Effector memory CD4-positive, alpha-beta T cell (primary cell): ENCODE measurements at places on chromosomes 13 and 19.
A peak's percentile ranks its signal among the peaks of the same experiment; 100 is the strongest.

GRCh38 chr19:49374665-49375434, 11.2 kb downstream of the DKKL1 start:
- no peak for DNase-seq

- no peak for DNase-seq
Observed at GRCh38 chr19:12482509-12482886, 2.1 kb downstream of the ZNF709 start.

DNA sequence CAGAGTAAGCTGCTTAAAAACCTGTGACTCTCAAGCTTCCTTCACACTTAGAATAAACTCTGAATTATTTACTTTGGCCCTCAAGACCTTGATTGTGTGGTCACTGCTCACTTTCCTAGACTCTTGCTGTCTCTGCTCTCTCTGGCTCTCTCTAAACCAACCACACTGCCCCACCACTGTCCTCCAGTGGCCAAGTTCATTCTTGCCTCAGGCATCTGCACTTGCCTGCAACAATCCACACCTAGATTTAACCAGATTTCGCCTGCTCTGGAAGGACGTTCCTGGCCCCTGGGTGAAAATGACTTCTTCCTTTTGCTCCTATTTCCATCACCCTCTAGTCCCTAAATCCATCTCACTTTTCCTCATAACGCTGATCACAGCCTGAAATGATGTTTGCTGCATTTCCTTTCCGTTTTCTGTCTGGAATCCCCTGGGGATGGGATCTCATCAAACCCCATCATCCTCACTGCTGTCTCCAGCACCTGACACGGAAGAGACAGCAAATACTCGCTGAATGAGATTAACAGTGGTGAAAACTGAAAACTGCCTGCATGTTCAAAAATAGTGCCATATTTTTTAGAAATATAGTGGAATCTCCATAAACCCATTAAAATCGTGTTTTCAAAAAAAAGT, 232.6 kb downstream of the UQCRFS1 start:
- no peak for DNase-seq

- no peak for DNase-seq
Observed at GRCh38 chr13:51539887-51540286, 44.4 kb upstream of the WDFY2 start.

DNA sequence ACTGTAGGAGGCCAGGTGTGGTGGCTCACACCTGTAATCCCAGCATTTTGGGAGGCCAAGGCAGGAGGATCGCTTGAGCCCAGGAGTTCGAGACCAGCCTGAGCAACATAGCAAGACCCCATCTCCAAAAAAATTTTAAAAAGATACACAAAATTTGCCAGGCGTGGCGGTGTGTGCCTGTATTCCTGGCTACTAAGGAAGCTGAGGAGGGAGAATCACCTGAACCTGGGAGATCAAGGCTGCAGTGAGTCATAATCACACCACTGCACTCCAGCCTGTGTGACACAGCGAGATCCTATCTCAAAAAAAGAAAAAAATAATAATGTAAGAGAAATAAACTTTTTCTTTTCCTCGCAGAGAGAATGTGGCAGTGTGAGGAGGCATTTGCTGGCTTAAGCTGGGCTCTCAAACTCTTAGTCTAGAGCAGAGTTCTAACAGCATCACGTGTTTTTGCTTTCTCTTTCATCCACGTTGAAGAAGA, 21.1 kb downstream of the FAM187B start:
- DNase-seq = peak; percentile 41

- no peak for DNase-seq
Observed at GRCh38 chr13:52906122-52906903, 57.9 kb upstream of the PCDH8 start.

GRCh38 chr13:88617176-88617575, 946.0 kb downstream of the SLITRK5 start:
- no peak for DNase-seq

- no peak for DNase-seq
Observed at GRCh38 chr13:48576448-48577010, 43.6 kb upstream of the RCBTB2 start.

- DNase-seq = no peak
Observed at GRCh38 chr13:50453188-50453587, 390.3 kb downstream of the DLEU7 start.

DNA sequence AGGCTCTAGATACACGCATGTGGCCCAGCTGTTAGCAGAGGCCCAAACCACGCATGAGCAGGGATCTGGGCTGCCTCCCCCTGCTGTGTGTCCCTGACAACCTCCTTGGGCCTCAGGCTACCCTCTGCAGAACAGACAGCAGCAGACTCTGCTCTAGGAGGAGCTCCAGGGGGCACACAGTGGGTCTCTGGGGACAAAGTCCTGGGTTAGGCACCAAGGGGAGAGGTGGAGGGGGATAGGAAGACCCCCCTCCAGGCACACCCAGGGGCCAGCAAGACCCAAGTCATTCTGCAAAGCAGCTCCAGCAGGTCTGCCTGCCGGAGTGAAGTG, 8.0 kb downstream of the TINCR start:
- no peak for DNase-seq

DNA sequence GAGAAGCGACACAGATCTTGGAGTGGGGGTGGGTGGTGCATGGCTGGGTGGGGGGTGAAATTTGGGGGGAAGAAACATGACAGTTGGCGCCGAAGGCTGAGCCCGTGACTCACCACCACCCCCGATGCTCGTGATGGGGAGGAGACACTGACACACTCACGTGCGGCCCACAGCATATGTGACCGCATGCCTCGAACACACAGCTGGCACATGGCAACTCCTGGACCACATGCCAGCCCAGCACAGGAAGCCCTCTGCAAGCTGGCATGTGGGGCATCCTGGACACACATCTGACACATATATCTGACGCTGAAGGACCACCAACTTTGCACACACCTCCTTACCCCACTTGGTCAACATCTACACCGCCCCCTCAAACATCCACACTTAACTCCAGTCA, 1.2 kb upstream of the GRIK5 start:
- no peak for DNase-seq

DNA sequence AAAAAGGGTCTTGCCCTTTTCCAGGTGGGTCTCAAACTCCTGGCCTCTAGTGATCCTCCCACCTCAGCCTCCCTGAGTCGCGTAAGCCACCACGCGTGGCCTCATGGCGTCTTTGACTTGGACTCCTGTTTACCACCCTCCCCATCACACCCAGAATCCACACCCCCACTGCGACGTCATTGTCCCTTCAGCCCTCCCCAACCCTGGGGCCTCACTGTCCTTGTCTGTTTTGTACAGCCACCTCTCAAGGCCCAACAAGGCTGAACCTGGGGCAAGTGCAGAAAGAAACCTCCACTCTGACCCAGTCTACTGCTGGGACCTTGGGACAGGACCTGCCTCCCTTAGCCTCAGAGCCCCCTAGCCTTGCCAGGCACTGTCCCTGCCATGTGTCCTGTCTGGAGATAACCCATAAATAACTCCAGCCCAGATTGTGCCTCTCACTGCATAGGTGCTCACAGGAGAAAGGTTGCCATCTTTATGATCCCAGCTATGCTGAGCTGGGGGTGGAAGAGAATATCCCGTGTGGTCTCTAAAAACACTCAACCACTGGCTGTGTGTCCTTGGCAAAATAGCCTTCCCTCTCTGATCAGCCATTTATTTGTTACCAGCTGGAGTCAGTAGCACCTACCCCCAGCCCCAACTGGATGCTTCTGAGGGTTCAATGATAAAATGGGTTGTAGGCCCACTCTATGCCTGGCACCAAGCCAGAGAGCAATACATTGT, 1.8 kb upstream of the IFI30 start:
- no peak for DNase-seq

DNA sequence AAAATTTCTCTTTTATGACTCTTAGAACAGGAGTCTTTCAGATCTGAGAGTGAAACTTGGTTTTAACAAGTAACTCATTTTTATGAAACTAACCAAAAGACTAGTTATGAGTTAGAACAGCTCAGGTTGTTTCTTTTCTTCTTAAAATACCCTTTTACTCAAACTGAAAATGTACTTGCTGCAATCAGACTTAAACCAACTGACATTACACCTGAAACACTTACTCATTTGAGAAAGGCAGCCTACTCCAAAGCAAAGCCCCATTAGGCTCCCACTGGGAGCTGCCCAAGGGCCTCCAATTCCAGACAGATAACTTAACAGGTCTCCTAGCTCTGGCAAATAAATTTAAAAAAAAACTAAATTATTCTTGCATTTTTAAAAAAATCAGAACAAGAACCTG, 3.6 kb downstream of the FOXO1 start:
- DNase-seq = no peak

GRCh38 chr19:5545984-5546383, 21.8 kb downstream of the TINCR start:
- no peak for DNase-seq

DNA sequence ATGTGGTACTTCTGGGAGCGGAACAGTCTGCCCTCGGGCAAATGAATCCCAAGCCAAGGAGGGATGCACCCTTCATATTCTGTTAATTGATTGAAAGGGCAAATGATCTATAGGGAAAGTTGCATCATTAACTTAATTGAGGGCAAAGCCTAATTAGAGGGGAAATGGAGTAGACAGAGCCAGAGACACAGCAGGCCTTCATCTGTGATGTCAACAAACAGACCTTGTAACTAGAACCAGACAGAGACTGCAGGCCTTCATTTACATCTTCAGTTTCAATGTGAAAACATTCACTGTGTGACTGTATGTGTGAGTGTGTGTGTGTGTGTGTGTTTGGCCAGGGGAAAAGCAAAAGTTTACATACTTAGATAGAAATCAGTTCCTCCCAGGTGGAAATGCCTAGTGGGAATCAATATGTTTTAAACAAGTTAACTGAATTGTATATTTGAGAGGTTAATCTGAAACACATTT, 126.4 kb downstream of the SPRY2 start:
- no peak for DNase-seq

DNA sequence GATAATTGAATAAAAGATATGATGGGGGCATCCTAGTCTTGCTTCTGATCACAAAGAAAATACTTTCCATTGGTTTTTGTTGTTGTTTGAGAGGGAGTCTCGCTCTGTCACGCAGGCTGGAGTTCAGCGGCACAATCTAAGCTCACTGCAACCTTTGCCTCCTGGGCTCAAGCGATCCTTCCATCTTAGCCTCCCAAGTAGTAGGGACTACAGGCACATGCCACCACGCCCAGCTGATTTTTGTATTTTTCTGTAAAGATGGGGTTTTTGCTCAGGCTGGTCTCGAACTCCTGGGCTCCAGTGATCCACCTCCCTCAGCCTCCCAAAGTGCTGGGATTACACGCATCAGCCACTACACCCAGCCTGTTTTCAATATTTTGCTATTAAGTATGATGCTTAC, 17.1 kb upstream of the PSMC4 start:
- no peak for DNase-seq

DNA sequence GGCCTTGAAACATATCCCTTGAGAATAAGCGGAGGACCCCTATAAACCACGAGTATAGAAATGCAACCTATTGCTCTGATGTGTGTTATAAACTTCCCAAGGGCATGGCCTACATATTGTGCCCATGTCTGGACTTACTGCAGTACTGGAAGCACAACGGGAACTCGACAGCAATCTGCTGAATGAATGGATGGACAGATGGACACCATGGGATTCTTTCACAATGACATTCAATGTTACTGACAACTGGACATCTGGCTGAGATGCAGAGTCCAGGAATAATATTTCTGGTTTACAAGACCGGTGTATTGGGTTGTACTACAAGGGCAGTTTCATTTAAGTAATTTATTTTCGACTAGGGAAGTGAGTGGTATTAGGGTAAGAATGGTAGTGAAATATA, 123.7 kb downstream of the MIPEP start:
- no peak for DNase-seq

DNA sequence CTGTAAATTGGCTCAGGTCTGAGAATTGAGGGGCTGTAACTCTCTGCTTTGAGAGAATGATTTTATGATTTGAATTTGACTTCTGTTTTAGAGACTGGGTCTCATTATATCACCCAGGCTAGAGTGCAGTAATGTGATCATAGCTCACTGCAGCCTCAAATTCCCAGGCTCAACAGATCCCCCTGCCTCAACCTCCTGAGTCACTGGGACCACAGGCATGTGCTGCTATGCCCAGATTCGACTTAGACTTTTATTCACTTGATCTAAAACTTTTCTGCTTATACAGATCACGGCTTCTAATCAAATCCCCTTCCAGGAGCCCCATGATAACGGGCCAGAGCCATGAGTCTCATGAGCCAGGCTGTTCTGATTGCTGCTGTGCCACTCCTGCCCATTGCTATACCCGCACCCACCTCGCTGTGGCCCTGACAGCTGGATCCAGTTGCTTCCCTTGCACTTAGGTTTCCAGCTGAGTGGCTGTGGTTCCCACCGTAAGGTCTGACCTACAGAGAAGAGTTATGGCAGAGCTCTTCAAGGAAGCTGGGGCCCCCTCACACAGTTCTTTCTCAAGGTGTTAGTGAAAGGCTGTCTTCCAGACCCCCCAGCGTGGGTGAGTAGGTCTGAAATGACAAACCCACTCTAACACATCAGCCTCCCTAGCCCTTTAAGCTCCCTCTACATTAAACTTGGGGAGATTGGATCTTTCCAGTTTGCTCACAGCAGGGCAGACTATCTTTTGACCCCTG, 251.2 kb upstream of the SGCG start:
- no peak for DNase-seq

DNA sequence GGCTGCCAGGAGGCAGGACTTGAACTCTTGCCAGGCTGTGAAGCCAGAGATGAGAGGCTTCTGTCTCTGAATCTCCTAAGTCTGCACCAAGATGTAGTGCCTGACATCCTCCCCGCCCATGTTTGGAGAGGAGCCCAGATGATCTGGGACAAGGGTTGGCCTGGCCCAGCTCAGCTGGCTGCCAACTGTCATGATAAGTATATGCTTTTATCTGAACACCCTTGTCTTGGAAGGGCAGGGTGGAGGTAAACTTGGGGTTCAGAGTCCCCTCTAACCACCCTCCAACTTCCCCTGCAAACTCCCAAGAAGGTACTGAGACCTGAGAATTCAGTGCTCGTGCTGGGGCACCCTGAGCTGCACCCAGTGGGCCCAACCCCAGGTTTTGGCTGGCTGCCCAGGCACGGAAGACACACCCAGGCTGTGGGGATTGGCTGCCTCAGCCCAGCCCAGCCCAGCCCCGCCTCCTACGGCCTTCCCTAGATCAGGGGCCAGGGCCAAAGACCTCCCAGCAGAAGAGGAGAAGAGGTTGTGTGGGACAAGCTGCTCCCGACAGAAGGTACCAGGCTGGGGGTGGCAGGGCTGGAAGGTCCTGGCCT, at the start of gene CYP4F12:
Gene CYP4F12 (plus strand): TSS at position 508 of the 596 bp plus-strand sequence. CDS start 443 bp downstream, outside the sequence.
- no peak for DNase-seq

DNA sequence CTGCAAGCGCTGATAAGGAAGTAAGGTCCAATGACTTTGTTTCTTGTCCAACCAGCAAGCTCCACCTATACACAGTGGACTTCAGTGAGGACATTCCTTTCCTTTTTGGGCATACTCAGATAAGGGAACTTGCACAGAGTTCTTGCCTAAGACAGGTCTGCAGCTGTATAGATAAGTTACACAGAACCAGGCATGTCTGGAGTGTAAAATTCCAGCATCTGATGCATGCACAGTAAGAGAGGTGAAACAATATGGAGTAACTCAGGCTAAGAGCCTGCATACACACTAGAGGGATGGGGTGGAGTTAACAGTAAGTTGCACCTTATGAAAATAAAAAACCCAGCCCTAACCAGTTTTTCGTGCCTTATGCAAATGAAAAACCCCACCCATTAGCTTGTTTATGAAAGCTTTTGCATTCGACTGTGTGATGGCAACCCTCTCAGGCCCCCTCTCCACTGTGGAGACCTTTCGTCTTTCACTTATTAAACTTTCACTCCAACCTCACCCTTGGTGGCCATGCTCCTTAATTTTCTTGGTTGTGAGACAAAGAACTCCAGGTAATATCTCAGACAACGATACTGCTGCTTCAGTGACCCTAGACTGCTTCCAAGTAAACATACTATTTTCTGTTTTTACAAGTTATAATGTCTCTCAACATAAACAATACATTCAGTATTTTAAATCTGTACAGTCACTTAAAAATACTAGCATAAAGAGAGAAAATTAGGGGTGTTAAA, 2859.0 kb upstream of the PCDH20 start:
- no peak for DNase-seq
